ENCODE measurements at places on chromosomes 7 and 10.

GRCh38 chr10:20017961-20018360 is 201.7 kb downstream of the PLXDC2 start:
- DNase-seq: no peak

- DNase-seq: no peak
These were observed 839.9 kb upstream of the LRRTM3 start for GRCh38 chr10:66085906-66086305.

GRCh38 chr10:77899690-77900089 is 26.9 kb downstream of the DLG5 start:
- DNase-seq: no peak

GRCh38 chr7:151566897-151567320 is 47.2 kb upstream of the RHEB start:
- DNase-seq: no peak

- no peak for DNase-seq
These were observed 46.5 kb downstream of the C7orf33 start for GRCh38 chr7:148637094-148637493.

DNA sequence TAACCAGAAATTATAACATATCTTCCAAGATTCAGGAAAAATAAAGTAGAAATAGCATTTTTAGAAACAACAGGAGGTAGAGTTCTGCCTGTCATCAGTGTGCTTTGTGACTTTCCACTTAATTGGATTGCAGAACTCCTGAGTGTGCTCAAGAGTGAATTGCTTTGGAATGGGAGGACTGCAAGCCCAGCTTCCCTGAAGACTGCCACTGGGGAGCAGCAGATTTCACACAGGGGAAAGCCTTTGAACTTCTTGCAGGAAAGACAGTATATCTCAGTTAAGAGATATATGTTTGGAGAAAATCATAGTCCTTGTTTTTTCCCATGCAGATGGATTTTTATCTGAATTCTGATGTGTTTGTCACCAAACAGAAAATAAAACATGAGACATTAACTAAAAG is 124.5 kb downstream of the TMEM168 start:
- DNase-seq: no peak

DNA sequence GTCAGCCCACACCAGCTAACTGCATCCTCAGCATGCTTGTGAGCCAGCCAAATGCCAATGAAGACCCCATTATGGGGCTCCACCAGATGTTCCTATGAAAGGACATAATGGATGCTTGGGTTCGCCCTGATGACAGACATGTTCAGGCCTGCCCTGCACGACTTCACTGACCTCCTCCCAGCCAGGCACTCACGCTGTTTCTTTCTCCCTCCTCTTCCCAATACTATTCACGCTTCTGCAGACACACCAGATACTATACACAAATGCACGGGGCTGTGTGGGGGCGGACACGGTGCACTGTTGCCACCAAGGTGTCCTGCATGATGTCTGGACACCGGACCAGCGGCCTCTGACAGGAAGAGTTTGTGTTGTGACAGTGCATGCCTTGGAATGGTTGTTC is 284.2 kb downstream of the PRPF18 start:
- DNase-seq: no peak

GRCh38 chr7:7965301-7965700 is 3.3 kb upstream of the GLCCI1 start:
- DNase-seq: no peak

GRCh38 chr10:129023082-129023481 is 444.0 kb upstream of the MGMT start:
- no peak for DNase-seq

GRCh38 chr7:131957338-131958020 is 401.1 kb upstream of the PODXL start:
- peak; percentile 56 for DNase-seq

Data from DMS79 treated with DMSO at 0.1 percent for 48 hours (cell line).